Fibroblast of gingiva (primary cell): ENCODE measurements at places on chromosomes 5 and 9.
A peak's percentile ranks its signal among the peaks of the same experiment; 100 is the strongest.

DNA sequence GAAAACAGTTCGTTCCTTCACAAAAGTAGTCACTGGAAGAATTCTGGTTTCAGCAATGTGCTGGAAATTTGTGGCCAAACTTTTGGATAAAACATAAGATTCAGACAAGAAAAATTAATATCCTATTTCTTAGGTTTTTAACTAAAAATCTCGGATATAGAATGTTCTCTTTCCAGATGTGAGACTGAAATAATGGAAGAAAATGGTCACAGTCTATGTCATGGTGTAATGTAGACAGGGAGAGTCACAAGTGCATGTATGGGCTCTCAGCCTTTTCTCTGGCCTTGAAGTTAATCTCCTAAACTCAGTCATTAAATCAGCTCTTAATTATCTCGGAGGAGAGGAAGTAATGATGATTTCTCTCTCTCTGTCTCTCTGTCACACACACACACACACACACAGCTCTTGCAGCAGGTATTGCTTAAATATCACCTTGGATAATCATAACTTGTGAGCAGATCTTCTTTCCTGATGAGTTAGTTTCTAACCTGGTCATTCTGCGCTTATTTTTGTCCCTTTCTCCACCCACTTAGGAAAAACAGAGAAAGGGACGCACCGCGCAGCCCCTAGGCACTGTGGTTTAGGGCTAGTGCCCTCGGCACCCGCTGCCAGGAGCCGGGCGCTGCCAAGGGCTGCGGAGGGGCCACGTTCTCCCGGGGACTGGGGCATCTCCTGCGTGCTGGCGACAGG lies 672 bp upstream of the ITGA2 start:
- DNase-seq, result no peak

DNA sequence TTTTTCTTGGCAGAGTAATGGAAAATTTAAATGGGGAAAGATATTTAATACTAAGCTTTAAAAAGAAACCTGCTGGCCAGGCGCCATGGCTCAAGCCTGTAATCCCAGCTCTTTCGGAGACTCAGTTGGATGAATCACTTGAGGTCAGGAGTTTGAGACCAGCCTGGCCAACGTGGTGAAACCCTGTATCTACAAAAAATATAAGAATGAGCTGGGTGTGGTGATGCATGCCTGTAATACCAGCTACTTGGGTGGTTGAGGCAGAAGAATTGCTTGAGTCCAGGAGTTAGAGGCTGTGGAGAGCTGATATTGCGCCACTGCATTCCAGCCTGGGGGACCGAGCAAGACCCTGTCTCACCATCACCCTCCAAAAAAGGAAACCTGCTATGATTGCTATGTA lies 32.8 kb downstream of the TUT7 start:
- DNase-seq, result peak; percentile 96

DNA sequence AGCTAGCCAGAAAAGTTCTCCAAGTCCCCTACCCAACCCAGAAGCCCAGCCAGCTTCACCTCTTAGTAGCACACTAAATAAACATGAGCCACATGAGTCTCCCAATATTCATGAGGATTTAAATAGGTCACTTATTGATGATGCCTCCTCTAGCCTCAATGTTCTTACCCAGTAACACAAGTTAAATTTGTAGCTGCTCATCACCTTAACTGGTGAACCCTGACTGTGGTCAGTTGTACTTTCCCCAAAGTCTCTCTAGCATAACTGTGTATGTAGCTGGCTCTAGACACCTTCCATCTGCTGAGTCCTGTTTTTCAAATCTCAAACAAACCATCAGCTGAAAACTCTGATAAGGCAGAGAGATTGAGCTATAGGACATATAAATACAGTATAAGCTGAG lies 100.3 kb upstream of the ELAVL2 start:
- DNase-seq, result no peak

DNA sequence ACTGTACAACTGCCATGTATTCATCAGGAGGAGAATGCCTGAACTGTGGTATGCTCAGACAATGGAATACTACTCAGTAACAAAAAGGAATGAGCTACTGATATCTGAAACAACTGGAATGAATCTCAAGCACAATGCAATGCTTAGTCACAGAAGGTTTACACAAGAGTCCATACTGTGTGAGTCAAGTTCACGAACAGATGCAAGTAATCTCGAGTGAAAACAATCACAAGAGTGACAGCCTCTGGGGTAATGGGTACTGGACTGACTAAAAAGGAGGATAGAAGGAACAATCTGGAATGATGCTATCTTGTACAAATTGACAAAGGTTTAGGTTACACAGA lies 19.5 kb upstream of the GOLGA1 start:
- DNase-seq, result peak; percentile 82

- DNase-seq, result no peak
Observed at GRCh38 chr9:125747765-125748445, 732 bp downstream of the PBX3 start.

DNA sequence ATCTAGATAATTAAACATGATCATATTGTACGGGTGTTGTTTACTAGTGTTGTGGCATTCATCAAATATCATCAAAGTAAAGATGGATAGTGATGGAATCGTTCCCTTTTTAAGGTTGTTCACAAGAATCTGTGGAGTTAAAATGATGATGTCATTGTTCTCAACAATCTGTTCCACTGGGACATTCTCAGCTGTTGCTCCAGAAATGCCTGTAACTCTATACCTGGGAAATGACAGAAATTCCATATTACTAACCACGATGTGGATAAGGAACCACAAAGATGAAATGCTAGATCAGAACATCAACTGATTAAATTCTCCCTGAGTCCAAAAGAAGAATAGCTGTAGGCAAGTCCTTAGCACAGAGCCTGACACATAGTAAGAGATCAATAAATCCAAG lies 38.0 kb downstream of the RIGI start:
- peak; percentile 46 for DNase-seq

DNA sequence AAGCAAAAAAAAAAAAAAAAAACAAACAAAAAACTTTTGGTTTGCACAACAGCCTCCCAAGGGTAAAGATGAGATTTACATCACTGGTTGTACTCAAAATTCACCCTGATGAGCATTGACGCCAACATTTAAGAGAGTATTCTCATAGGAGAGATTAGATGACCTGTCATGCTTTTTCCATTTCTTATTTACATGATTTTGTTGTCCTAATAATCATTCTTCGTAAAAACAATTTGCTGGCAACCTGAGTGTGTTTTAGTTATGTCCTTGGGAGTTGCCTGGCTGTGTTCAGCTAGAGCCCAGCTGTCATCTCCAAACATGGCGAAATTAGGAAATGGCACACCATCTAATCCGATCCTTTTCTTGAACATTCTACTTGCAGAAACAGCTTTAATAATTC lies 186.4 kb upstream of the MRPS30 start:
- DNase-seq, result peak; percentile 62

- DNase-seq, result peak; percentile 70
Observed at GRCh38 chr9:22147813-22148527, 138.9 kb upstream of the CDKN2B start.

DNA sequence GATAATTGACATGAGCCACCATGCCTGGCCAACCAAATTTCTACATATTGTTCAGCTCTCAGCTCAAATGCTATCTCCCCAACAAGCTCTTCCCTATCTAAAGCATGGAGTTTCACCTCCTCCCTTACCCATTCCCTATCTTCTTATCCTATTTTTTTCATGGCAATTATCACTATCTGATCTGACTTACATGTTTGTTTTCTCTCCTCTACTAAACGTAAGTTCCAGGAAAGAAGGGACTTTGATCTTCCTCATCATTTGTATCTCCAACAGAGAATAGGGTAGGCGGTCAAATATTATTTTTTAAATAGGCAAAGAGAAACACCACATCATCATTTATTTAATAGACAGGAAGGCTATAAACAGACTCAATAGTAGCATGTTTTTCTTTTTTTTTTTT lies 130.2 kb downstream of the DCP2 start:
- no peak for DNase-seq

DNA sequence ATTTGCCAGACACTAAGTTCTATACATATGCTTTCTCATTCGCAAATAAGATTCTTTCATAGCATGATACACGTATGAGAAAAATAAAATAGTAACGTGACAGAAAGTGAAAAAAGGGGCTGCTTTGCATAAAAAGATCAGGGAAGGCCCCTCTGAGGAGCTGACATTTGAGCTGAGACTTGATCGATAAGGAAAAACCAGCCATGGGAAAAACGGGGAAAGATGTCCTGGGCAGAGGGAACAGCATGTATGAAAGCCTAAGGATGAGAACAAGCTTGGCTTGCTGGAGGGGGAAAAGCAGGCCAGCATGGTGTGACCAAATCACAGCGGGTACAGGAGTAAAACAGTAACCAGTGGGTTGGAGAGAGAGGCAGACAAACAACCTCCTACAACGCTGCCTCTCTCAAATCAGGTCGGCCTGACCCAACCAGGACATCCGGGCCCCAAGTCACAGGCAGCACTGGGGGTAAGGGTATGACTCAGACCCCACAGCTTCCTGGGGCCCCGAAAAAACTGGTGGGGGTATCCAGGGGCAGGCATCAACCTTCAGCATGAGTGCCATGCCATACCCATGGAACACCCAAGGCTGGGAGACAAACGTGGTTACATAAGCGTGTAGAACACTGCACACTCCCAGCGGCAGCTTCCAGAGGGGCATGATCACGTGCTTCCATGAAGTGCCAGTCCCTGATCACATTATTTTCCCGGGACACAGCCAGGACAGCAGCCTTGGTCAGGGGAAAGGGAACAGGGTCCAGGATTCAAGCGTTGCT lies 2.2 kb downstream of the TNIP1 start:
- DNase-seq, result no peak

- no peak for DNase-seq
Observed at GRCh38 chr5:76050134-76050533, 33.0 kb upstream of the SV2C start.

- no peak for DNase-seq
Observed at GRCh38 chr5:60613826-60614225, 86.1 kb downstream of the DEPDC1B start.

DNA sequence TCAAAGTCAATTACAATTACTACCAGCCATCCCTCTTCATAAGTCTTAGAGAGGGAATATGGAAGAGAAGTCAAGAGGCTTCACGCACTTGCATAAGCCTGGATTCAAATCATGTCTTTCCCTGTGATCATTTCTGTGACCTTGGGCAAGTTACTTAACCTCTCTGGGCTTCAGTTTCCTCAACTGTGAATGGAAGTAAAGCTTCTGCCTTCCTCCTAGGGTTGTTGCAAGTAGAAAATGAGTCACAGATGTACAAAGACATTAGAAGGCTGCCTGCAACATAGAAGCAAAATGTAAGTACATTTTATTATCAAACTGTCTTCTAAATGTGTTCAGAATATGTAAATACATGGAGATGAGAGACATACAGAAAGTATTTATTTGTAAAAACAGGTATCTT lies 42.3 kb upstream of the SEMA6A start:
- DNase-seq, result no peak

- no peak for DNase-seq
Observed at GRCh38 chr5:101047181-101047580, 144.1 kb upstream of the ST8SIA4 start.

- no peak for DNase-seq
Observed at GRCh38 chr9:3795556-3795955, 269.8 kb upstream of the RFX3 start.

DNA sequence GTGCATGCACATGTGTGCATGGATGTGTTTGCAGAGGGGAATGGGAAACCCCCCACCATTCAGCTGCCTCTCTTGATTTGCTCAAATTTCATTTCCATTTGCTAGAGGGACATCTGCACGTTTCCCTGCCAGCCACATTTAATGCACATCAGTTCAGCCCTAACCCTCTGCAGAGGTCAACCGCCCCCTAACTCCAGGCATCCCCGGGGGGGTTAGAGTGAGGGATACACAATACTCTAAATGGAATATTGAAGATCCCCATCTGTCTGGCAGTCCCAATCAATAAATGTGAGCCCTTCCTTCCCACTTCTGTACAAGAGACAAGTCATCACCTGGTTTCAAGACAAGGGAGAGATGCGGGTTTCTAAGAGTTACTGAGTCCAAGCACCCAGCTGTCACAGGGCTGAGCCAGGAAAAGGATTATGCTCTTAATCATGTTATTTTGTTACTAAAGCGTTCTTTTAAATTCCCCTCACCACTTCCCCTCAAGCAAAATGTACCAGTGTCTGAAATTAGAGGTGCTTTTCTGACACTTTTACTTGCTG lies 134.1 kb downstream of the SEMA6A start:
- DNase-seq, result no peak

DNA sequence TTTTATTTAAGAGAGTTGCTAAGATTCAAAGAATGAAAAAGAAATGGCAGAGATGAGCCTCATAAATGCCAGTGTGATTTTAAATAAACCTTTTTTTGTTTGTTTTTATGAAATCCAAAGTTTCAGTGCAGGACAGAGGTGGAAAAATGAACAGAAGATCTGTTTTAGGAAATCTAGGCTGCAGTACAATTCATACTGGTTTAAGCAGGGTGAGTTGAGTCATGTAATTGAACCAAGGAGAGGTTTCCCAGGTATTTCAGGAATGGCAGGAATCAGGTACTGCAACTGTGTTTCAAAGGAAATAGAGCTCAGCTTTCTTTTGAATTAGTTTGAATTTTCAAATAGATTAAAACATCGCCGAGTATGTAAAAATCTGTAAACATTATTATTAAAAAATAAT lies 3.0 kb upstream of the ANKRD31 start:
- no peak for DNase-seq

- DNase-seq, result no peak
Observed at GRCh38 chr5:1494780-1495524, 28.8 kb downstream of the LPCAT1 start.

- DNase-seq, result peak; percentile 73
Observed at GRCh38 chr5:96963267-96963666, 27.4 kb downstream of the LNPEP start.

DNA sequence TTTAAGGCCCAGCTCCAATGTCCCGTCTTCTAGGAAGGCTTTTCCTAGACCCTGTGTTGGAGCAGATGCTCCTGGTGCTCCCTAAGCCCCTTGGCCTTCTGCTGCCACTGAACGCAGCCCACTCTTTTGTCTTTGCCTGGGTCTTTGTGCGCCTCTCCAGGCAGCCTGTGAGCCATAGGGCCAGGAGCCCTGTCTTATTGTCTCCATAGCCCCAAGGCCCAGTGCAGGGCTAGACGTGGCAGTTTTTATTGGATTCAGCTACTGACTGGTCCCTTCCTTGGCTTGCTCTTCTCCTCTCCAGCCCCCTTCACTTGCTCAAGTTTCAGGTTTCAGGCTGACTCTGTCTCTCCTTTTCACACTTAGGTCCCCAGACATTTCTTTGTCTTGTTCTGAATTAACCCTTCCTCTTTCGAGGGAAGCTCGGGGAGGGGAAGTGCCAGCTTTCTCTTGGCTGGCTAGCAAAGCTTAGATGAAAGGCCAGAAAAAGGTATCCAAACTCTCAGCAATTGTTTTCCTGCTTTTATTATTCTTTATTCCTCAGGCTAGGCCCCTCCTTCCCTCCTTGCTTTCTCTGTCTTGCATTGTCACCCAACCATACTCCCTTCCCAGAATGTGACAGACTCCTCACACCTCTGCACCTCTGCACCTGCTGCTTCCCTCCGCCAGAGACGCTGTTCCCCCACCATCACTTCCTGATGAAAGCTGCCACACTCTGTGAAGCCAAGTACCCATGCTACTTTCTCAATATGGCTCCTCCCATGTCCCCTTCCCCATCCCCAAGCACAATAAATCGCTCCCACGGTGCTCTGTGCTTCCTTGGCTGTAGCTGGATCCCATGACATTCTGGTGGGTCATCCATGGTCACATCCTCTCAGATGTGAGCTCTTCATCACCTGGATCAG lies 101.6 kb upstream of the CPEB4 start:
- no peak for DNase-seq
